ENCODE measurements at places on chromosomes 13 and 19. TPM values are rescaled to one million over a fixed set of nuclear protein-coding genes. Genes with fewer than 3 reads are reported as not detected.

DNA sequence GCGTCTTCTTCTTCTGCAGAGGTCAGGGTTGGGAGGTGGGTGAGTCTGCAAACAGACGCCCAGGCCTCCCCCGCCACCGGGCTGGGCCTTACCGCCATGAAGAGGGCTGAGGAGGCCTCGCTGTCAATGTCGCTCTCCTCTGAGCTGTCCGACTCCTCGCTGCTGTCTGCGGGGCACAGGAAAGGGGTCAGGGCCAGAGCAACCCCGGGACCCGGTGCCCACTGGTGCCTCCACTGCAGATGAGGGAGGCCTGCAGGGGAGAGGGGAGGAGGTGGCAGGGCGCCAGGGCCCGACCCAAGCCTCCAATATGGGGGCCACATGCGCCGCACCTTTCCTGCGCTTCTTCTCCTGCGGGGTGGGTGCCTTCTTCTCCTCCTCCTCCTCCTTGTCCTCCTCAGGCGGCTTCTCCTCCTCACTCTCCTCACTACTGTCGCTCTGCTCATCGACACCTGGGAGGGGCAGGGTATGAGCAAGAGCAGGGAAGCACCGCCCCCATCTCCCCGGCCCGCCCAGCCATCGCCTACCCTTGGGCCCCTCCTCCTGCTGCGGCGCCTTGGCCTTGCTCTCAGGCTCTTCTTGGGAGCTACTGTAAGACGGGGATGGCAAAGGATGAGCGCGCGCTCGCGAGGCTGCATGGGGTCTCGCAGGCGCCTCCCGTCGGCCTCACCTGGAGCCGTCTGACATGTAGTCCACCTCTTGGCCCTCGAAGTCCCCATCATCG is 5.5 kb upstream of the PSPN start:
- DNase-seq = no peak

DNA sequence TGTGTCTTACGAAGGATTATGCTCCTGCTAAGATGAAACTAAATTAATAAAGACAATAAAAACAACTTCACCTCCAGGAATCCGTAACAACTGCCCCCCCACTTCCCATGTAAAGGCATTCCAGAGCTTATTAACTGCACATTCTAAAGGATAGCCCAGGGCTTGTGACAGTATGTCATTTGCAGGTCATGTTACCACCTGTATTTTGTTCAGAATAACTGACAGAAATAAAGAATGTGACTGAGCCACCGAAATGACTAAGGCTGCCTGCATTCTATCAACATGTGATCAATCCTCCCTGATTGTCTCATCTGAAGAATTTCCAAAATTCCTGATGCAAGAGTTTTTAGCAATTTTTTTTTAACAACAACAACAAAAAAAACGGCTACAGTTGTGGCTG is 117.2 kb downstream of the MIPEP start:
- no peak for DNase-seq

Gene SHANK1
- 1.8 TPM for polyA plus RNA-seq

Gene ZNF737
- polyA plus RNA-seq = 5.0 TPM
